ENCODE measurements at places on chromosomes 5 and 9.

- H3K27ac ChIP-seq: no peak overlapping the region
- H3K36me3 ChIP-seq: peaks cover 5% of the 10 kb centered on the region
- H3K27me3 ChIP-seq: no peaks in the 10 kb centered on the region
- DNase-seq: no peak
- H3K4me1 ChIP-seq: peaks cover 11% of the 10 kb centered on the region
- no peak overlapping the region for H3K4me3 ChIP-seq
These were observed 29.4 kb downstream of the FAM163B start for GRCh38 chr9:133579601-133580418.

GRCh38 chr5:79934681-79935080 is 56.4 kb downstream of the MTX3 start:
- no peak overlapping the region for H3K27ac ChIP-seq
- H3K36me3 ChIP-seq: no peaks in the 10 kb centered on the region
- H3K4me1 ChIP-seq: no peaks in the 10 kb centered on the region
- no peak overlapping the region for H3K4me3 ChIP-seq

DNA sequence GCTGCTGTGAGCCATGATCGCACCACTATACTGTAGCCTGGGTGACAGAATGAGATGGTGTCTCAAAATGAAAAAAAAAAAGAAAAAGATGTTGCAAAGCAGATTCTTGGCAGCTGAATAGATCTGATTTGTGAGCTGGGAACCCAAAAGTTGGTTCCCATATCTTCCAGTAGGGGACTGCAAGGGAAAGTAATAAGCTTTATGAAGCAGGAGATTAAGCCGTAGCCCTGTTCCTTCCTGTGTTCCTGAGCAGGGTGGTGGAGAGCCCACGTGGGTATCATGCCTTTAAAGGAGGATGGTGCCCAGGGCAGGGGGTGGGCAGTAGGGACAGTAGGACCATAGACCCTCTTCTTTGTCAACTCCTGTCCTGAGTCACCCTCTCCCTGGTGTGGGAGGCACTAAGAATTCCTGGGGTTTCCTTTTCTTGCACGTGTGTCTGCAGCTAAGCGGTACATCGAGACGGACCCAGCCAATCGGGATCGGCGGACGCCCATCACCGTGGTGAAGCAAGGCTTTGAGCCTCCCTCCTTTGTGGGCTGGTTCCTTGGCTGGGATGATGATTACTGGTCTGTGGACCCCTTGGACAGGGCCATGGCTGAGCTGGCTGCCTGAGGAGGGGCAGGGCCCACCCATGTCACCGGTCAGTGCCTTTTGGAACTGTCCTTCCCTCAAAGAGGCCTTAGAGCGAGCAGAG is 37.9 kb downstream of the STOM start:
- no peak overlapping the region for H3K4me3 ChIP-seq
- H3K27me3 ChIP-seq: no peaks in the 10 kb centered on the region
- DNase-seq: peak; percentile 47

GRCh38 chr9:131275332-131276093 is 797 bp downstream of the FAM78A start:
- DNase-seq: peak; percentile 76
- no peak overlapping the region for H3K4me3 ChIP-seq
- H3K27me3 ChIP-seq: peaks cover 17% of the 10 kb centered on the region
- no peaks in the 10 kb centered on the region for H3K36me3 ChIP-seq
- H3K27ac ChIP-seq: no peak overlapping the region
- H3K4me1 ChIP-seq: peaks cover 4% of the 10 kb centered on the region

GRCh38 chr5:9233712-9234111 is 312.2 kb downstream of the SEMA5A start:
- no peak overlapping the region for H3K4me3 ChIP-seq
- peaks cover 4% of the 10 kb centered on the region for H3K36me3 ChIP-seq
- no peaks in the 10 kb centered on the region for H3K27me3 ChIP-seq
- DNase-seq: no peak
- peak overlapping the region; percentile 70 for H3K27ac ChIP-seq

GRCh38 chr9:115543511-115543910 is 425.6 kb upstream of the TNC start:
- no peaks in the 10 kb centered on the region for H3K27me3 ChIP-seq
- peaks cover 2% of the 10 kb centered on the region for H3K4me1 ChIP-seq
- no peak for DNase-seq
- no peak overlapping the region for H3K27ac ChIP-seq
- H3K4me3 ChIP-seq: no peak overlapping the region

DNA sequence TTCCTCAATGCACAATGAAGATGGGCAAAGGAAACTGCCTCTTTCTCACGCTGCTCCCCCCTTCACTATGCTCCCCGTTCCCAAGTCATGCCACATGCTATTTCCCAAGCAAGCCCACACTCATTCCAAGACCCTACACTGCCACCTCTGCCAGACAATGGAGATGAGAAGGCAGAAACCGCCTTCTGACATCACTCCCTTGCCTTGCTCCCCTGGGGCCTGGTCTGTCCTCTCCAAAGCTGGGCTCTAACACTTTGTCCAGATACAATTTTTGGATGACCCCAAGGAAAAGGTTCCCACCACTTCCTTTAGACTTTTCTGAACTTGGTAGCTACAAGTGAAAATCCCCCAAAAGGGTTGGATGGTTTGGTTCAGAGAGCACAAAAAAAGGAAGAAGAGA is 7.2 kb upstream of the ADRA1B start:
- no peaks in the 10 kb centered on the region for H3K27me3 ChIP-seq
- H3K36me3 ChIP-seq: no peaks in the 10 kb centered on the region
- H3K4me1 ChIP-seq: peaks cover 53% of the 10 kb centered on the region
- no peak for DNase-seq
- no peak overlapping the region for H3K4me3 ChIP-seq

DNA sequence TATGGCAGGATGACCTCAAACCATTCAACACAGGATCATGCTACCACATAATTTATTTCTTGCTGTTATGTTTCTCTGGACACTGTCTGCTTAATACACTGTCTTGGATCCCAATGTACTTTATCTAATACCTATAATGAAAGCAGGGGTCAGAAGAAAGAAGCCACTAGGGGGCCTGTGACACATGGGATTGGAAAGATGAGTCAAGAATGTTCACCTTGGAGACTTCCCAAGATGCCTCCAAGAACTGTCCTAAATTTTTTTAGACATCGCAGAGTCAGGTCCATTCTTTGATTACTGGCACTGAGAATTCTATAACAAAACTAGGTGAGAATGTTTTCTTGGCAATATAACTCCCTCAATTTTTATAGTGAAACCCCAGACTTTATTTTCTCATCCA is 305.8 kb upstream of the SMARCA2 start:
- DNase-seq: peak; percentile 10
- no peaks in the 10 kb centered on the region for H3K27me3 ChIP-seq
- no peak overlapping the region for H3K27ac ChIP-seq
- H3K4me1 ChIP-seq: no peaks in the 10 kb centered on the region

- no peak overlapping the region for H3K4me3 ChIP-seq
- H3K27me3 ChIP-seq: no peaks in the 10 kb centered on the region
- H3K36me3 ChIP-seq: no peaks in the 10 kb centered on the region
- DNase-seq: no peak
- H3K27ac ChIP-seq: peak overlapping the region; percentile 59
These were observed 7.1 kb upstream of the IFNA6 start for GRCh38 chr9:21357479-21358460.

DNA sequence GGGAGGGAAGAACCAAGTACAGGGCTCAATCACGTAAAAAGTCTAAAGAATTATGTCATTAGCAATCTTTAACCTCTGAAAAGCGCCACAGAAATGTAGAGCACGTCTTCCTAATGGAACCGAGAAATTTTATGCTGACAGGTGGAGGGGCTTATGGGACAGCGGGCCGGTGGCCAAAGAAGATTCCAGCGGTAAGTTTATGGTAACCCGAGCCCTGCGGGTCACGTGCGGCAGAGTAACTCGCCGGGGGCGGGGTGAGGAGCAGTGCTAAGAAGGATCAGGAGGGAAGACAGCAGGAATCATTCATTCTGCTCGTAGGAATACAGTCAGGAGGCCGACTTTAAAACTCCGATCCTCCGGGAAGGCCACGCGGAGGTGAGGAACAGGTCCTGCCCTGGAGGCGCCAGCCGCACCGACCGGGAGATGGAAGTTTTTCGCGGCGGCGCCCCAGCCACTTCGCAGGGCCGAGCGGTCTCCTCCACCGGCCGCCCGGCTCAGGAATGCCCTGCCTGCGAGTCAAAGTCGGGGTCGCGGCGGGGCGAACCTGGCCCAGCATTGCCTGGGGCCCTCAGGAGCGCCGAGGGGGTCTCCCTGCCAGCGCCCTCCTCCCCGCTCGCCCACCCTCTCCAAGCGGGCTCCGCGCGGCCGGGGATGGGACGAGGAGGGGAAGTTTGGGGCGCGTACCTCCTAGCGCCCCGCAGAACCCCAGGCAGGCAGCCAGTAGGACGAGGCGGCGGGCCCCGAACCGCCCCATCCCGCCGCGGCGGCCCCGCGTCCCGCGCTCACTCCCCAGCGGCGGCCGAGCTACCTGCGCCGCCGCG is 101.8 kb downstream of the ESM1 start:
- peak; percentile 53 for DNase-seq
- no peak overlapping the region for H3K27ac ChIP-seq
- peaks cover 10% of the 10 kb centered on the region for H3K4me1 ChIP-seq

- H3K4me3 ChIP-seq: no peak overlapping the region
- H3K4me1 ChIP-seq: peaks cover 24% of the 10 kb centered on the region
- H3K27me3 ChIP-seq: no peaks in the 10 kb centered on the region
- DNase-seq: no peak
- H3K27ac ChIP-seq: no peak overlapping the region
- peaks cover 49% of the 10 kb centered on the region for H3K36me3 ChIP-seq
These were observed 11.8 kb downstream of the SPARC start for GRCh38 chr5:151674626-151675610.

- no peak for DNase-seq
- no peaks in the 10 kb centered on the region for H3K27me3 ChIP-seq
- no peaks in the 10 kb centered on the region for H3K36me3 ChIP-seq
- H3K4me1 ChIP-seq: no peaks in the 10 kb centered on the region
- no peak overlapping the region for H3K4me3 ChIP-seq
- H3K27ac ChIP-seq: no peak overlapping the region
These were observed 169.8 kb downstream of the DRD1 start for GRCh38 chr5:175274171-175274570.

DNA sequence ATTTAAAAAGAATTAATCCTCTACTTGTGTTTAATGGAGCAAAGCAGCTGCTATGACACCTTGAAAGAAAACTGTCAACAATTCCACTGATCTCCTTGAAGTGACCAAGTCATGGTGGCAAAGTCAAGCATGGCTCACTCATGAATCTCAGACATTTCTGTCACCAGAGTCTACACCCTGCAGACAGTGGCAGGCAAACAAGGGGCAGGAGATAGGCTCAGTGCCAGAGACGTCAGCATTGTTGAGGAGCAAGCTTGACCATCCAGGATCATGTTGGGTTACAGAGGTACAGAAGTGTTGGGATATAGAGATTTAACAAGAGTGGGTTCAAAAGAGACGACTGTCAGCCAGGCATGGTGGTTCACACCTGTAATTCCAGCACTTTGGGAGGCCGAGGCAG is 16.1 kb upstream of the VPS13A start:
- no peak for DNase-seq
- H3K36me3 ChIP-seq: no peaks in the 10 kb centered on the region
- no peaks in the 10 kb centered on the region for H3K4me1 ChIP-seq
- no peak overlapping the region for H3K27ac ChIP-seq
- no peaks in the 10 kb centered on the region for H3K27me3 ChIP-seq

DNA sequence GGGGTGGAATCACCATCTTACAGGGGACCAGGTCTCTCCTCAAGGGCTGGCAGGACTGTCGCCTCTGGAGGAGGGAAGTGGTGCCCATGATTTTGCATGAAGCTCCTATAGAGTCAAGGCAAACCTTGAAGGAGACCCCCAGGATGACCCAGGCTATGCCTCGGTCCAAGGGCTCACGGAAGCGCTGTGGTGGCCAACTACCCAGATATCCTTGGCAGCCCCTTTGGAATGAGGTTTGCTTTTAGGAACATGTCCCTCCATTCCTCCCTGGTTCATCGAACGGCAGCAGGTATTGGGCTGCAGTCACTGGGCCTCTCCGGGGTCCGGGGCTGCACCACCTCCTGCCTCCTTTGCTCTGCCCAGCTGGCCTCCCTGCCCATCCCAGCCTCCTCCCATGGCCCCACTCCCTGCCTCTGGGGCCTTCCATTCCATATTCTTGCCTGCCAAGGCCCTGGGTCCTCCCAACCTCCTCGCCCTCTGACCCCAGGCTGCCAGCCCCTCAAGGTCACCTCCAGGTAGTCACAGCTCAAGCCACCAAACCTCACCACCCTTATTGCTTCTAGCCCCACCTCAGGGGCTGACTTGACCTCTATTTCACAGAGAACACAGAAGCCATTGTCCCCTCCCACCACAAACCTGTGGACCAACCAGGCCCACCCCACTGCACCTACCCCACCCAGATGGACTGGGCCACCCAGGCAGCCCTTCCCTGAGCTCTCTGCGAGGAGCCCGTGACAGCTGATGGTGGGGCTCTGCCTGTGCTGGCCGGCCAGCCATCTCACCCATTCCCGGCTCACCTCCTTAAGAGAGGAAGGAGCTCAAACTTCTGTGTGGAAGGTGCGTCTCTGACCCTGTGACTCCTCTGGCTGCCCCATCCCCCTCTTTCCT is 3.6 kb upstream of the IL3 start:
- H3K4me3 ChIP-seq: no peak overlapping the region
- DNase-seq: no peak
- H3K27ac ChIP-seq: no peak overlapping the region

GRCh38 chr5:179534431-179534830 is 15.9 kb upstream of the RUFY1 start:
- H3K36me3 ChIP-seq: no peaks in the 10 kb centered on the region
- no peak for DNase-seq
- H3K27me3 ChIP-seq: no peaks in the 10 kb centered on the region
- H3K4me3 ChIP-seq: no peak overlapping the region
- no peak overlapping the region for H3K27ac ChIP-seq

Data from trophoblast cell (in vitro differentiated cells and primary cell).